Cortex of kidney (tissue), 1 donor: ENCODE measurements at places on chromosomes 11 and 22.

DNA sequence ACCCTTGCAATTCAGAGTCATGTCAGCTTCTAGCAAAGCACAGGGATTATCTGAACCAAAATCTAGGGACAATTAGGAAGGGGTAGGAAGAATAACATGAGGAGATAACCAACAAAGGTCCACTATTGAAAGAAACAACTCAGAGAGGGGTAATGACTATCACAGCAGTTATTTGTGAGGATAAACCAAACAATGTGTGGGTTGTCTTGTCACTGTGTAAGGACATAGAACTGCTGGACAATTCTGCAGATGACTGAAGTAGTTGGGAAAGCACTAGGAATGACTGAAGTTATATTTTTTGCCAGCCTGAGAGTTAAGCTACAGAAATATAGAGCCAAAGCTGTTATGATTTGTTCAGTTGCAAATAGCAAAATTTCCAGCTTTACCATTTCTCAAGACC lies 858.4 kb upstream of the CCDC90B start:
- DNase-seq = no peak

- DNase-seq = no peak
Observed at GRCh38 chr11:113724778-113725177, 18.7 kb upstream of the TMPRSS5 start.

- DNase-seq = no peak
Observed at GRCh38 chr22:50010676-50011446, 1.7 kb downstream of the IL17REL start.

GRCh38 chr22:43720716-43721115 lies 91.4 kb downstream of the EFCAB6 start:
- no peak for DNase-seq

GRCh38 chr11:102293873-102294601 lies 23.2 kb upstream of the BIRC3 start:
- no peak for DNase-seq

GRCh38 chr11:37199082-37199481 lies 601.0 kb upstream of the RAG2 start:
- DNase-seq = no peak

GRCh38 chr11:17890325-17890724 lies 122.5 kb downstream of the SERGEF start:
- no peak for DNase-seq

DNA sequence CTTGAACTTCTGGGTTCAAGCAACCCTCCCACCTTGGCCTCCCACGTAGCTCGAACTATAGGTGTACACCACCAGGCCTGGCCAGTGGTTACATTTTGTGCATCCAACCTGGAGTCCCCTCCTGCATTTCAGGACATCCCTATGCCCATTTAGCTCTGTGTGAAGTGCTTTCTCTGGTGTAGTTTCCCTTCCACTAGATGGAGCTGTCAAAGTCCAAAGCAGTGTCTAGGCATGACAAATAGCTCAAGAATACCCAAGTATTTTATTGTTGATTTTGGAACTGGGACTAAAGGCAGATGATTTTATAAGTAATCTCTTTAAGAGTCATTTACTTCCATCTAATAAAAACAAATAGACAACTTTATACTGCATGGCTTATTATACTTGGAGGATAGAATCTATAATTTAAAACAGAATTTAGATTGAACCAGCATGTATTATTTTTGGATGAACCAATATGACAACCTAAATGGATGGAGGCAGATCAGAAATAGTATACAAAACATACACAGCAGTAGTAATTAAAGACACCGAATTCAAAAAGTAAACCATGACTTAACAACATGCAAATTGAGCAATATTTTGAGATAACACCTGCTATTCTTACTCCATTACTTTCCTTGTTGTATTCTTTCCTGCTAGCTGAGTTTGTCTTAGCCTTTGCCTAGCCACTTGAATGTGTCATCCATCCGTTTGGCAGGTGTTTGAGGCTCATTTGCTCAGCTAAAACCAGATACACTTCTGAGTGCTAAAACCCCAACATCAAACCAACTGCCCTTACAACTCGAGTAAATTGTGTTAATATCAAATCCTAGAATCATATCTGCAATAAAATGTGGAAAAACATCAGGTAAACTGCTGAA lies 37.7 kb downstream of the EIF4ENIF1 start:
- DNase-seq = no peak

GRCh38 chr11:8533332-8533731 lies 60.7 kb downstream of the STK33 start:
- no peak for DNase-seq

DNA sequence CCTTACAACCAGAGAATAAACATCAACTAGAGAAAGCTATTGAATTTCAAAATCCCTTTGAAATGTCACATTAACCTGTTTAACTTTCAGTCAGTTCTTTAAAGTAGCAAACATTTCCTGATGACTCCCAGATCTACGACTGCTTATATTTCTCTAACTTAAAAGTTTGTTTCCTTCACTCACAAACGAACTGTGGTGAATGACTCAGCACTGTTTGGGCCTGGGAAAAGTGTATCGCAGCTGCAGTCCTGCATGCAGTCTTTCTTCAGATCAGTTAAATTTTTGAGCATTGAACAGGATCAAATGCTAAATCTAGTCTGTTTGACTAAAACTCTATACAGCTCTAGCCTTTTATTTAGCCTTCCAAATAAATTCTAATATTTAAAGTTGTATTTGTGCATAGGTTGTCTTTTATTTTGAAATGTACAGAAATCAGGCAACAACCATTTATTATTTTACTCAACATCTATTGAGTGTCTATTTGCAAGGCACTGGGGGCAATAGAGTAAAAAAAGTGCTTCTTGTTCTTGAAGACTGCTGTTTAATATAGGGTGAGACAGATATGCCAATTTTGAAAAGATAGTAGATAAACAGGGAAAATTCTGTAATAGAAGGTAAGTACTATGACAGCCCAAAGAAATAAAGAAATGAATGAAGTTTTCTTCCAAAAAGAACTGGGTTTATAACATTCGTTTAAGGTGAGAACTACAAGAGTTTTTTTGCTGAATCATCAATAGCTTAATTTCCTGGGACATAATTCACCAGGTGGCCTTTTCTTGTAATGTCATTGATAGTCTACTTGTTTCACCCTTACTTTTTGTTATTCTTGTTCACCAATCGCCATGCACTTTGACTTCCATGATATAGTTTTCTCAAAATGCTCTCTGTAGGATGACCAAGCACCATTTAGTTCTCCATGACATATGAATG lies 235.4 kb downstream of the METTL15 start:
- no peak for DNase-seq

- DNase-seq = no peak
Observed at GRCh38 chr11:19595840-19596751, 116.5 kb upstream of the NAV2 start.

DNA sequence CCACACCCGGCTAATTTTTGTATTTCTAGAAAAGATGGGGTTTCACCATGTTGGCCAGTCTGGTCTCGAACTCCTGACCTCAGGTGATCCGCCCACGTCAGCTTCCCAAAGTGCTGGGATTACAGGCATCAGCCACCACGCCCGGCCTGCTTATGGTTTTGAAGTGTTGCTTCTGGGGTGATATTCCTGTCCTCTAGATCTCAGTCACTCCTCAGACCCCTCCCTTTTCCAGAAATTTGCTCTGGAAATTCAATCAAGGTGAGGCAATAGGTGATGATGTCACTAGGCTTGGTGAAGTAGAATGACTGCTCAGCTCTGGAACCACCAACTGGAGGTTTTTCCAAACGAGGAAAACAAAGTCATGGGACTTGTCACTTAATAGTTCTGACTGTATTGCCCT lies 36.6 kb upstream of the CREB3L1 start:
- no peak for DNase-seq

DNA sequence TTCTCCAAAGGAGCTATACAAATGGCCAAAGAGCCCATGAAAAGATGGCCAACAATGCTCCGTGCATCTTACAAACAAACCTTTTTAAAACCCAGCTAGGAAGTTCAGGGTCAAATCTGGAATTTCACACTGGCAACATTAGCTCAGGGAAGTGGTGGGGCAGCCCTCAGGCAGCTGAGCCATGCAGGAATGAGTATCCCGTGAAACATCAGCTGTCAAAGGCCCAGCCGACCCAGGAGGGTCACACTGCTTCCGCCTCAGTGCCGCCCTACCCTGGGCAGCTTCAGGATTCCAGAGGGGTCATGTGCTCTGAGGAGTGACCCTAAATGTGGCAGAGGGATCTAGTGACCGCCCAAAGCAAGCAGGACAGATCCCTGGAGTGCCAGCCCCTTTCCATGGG lies 73.4 kb downstream of the LINC01488 start:
- no peak for DNase-seq

DNA sequence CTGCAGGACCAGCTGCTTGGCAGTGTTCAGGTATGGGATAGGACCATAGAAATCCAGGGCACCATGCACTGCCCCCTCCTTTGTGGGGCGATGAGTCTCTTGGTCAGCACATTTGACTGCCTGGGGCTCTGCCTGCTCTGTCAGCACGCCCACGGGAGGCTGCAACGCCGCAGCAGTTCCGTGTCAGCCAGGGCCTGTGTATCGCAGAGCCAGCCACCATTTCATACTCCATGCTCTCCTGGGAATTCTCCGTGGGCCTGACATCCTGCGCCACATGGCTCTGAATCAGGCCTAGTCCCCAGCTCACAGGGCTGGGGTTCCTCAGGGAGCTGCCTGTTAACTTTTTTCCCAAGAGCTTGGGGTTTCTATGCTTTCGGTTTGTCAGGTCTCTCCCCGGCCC lies 16.9 kb upstream of the RELT start:
- no peak for DNase-seq

GRCh38 chr11:9609002-9609759 lies 35.7 kb downstream of the WEE1 start:
- DNase-seq = no peak

DNA sequence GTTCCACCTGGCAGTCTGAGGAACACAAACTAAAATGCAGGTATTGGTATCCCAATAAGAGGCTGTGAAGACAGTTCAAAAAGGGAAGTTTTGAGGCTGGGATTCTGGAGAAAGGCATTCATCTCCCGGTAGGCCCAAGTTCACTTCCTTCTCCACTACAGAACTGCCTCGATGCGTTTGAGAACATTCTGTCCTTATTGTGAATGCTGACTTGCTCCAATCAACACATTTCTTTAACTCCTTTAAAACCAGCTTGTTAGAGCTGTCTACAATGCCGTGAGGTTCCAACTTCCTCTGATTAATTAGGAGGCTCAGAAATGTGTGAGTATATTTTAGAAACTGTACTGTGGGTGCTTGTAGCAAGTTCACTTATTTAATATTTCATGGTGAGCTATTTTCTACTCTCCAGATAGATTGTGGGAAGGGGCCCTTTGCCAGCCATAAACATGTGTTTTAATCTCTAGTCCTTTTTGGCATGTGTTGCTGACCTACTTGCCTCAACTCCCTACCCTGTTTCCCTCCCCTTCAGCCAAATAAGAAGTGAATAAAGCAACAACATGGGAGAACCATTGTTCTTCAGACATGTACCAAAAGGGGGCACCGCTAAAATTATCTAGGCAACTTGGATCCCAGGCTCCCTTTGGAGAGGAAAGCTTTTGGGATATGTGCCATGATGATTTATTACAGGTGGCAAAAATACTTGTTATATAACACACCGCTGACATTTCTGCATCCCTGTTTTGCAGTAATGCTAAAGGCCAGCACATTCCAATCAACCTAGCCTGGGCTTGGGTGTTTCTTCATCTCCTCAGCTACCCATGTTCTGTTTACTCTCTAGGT lies 245.6 kb downstream of the BLID start:
- no peak for DNase-seq

DNA sequence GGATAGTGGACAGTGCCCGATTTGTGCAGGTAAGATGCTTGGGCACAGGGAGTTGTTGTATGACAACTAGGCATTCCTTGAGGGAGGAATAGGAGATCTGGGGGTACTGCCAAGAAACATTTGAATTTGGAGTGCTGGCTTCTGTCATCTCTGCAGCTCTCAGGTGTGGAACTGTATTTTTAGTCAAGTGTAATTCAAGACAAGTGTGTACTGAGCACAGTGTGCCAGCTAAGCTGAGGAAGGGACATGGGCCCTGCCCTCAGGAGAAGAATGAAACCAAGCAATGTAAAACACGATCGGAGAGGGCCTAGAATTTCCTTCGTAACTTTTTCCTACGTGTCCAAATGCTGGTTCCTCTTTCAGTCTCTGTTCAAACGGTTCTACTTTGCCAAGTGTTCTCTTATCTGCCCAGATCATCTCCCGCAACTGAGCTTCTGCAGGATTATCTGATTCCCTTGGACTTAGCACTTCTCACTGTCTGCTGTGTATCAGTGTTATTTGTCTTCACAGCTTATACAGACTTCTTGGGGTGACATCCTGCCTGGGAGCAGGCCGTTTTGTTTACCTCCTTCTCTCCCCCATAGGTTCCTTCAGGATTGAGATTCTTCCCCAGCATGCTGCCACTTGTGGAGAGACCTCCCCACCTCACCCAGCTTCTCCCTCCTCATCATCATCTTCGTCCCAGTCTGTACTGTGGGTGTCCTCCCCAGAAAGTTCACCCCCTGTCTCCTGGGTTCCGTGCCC lies 27.6 kb downstream of the ART5 start:
- DNase-seq = no peak

DNA sequence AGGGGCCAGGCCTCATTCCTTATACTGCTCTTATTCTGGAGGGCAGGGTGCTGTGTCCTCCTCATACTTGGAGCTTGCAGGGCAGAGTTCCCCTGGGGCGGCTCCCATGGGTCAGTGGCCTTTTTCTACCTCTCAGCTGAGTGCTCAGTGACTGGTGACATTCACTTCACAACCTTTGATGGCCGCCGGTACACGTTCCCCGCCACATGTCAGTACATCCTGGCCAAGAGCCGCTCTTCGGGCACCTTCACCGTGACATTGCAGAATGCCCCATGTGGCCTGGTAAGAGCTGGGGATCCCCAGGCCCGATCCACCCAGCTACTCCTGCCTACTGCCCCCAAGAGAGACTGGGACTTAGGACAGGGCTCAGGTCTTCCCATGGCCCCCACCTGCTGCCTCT lies 14.5 kb downstream of the OTOG start:
- no peak for DNase-seq

- DNase-seq = no peak
Observed at GRCh38 chr11:133386262-133386661, 146.0 kb downstream of the OPCML start.

GRCh38 chr11:10048350-10048749 lies 245.7 kb downstream of the SBF2 start:
- DNase-seq = no peak

DNA sequence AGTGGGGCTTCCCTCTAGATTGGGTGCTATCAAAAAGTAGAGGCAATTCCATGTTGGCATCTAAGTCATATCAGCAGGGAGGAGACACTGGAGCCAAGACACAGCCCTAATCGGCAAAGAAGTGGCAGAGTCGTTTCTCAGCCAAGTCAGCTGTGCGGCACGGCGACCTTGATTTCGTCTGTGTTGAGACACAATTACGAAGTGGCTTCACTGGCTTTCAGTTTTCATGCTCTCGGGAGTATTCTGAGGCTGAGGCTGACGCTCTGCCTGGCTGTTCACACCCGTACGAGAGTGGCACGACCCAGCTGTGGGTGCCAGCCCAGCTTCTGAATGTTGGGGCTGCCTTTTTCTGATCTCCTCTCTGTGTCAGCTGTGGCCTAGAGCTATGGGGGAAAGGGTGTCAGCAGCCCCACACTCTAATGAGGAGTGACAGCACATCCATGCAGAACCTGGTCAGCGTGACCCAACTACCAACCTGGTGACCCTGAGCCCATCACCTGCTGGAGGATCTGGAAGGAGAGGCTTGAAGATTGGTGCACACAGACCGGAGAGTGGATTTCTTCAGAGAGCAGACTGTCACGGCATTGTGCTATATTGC lies 105.7 kb upstream of the TMEM45B start:
- no peak for DNase-seq

- no peak for DNase-seq
Observed at GRCh38 chr22:25193548-25193947, 6.1 kb upstream of the CRYBB3 start.

GRCh38 chr11:129146191-129146590 lies 45.9 kb downstream of the ARHGAP32 start:
- no peak for DNase-seq

GRCh38 chr11:87139475-87139874 lies 101.7 kb downstream of the TMEM135 start:
- no peak for DNase-seq
